Brain pericyte (primary cell): ENCODE measurements at places on chromosomes 4 and X.

DNA sequence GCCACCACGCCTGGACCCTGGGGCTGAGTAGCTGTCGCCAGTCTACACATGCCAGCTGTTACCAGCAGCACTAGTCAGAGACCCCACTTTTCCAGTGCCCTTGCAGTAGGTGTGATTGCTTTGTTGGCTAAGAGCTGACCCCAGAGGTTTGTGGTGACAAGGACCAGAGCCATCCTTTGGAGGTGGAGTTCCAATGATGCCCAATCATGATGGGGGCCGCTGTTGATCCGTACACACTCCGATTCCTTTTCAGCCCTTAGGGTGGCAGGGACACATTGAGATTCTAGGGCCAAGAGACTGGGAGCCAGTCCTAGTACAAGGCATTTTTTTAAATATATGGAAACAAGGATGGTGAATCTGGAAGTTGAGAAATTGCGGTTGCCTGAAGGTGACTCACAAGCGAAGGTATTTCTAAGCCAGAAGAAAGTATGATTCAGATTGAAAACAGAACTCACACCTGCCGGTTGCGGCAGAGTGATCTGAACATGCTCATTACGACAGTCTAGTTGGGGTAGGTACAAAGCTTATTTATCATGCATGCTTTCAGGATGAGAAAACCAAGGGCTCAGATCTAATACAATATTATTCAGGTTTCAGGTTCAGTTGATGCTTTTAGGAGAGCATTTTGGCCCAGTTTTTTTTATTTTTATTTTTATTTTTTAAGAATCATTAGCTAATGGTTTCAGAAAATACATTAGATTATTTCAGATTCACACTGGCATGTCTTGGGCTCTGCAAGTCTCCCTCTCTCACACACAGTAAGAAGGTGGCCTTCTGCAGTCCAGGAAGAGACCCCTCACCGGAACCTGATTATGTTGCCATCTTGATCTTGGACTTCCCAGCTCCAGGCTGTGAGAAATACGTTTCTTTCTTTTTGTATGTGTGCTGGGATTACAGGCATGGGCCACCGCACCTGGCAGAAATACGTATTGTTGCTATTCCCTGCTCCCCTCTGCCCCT lies 43.4 kb downstream of the SHROOM2 start:
- DNase-seq = no peak

GRCh38 chr4:87734084-87734483 lies 65.3 kb upstream of the IBSP start:
- no peak for DNase-seq

GRCh38 chrX:70470850-70471289 lies 26.2 kb downstream of the DLG3 start:
- DNase-seq = no peak

GRCh38 chrX:151711787-151712186 lies 4.0 kb upstream of the FATE1 start:
- no peak for DNase-seq

DNA sequence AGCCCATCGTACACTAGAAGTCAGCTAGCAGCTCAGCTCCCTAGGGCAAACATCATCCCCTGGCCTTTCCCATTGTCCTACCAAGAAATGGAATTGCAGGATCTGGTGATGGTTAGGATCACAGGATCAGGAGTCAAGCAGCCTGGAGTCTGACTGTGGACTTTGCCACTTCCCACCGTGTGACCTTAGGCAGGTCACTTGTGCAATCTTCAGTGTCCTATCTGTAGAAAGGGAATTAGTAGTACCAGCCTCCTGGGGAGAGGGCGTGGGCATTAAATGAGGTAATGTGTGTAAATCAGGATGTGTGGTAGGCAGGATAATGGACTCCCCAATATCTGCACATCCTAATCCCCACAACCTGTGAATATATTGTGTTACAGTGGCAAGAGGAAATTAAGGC lies 38.6 kb upstream of the APLN start:
- no peak for DNase-seq

DNA sequence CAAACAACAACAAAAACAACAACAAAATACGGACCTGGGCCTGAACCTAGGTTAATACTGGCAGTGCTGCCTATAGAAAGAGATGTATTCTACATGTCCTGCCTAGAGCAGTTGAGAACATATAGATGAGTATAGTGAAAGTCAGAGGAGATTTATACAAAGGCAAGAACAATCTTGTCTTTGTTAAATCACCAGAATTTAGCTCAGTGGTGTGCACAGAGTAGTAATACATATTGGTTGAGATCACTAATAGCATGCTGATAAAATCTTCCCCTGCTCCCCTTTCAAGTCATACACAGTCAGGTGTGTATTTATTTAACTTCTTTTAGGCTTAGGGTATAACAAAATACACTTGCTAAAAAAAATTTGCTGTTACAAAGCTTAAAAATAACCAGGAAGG lies 247.8 kb downstream of the ADGRL3 start:
- DNase-seq = no peak

GRCh38 chr4:149265645-149266044 lies 550.0 kb downstream of the IQCM start:
- DNase-seq = no peak

DNA sequence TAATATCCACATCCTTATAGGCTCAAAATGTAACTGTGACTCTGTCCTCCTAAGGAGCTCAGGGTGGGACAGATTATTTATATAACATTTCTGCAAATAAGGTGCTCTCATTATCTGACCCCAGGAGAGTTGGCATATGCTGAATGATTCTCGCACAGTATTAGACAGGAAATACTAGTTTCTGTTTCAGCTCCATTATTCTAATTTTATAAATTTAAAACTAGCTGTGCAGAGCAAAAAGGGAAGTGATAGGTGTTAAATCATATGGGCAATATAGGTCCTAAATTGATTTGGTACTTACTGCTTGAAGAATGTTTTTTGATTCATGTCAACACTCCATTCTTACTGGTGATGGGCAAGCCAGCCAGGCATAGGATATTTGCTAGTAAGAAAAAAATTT lies 141.5 kb downstream of the GLRA2 start:
- no peak for DNase-seq

GRCh38 chr4:22077571-22077970 lies 129.0 kb upstream of the KCNIP4 start:
- DNase-seq = no peak

- no peak for DNase-seq
These were observed 174.0 kb upstream of the MXRA5 start for GRCh38 chrX:3520458-3520857.

GRCh38 chr4:1990348-1990645 lies 18.5 kb downstream of the NELFA start:
- DNase-seq = no peak

GRCh38 chr4:181264893-181265292 lies 978.3 kb upstream of the TENM3 start:
- no peak for DNase-seq

- DNase-seq = no peak
These were observed 16.1 kb upstream of the CXCL3 start for GRCh38 chr4:74054483-74055047.

DNA sequence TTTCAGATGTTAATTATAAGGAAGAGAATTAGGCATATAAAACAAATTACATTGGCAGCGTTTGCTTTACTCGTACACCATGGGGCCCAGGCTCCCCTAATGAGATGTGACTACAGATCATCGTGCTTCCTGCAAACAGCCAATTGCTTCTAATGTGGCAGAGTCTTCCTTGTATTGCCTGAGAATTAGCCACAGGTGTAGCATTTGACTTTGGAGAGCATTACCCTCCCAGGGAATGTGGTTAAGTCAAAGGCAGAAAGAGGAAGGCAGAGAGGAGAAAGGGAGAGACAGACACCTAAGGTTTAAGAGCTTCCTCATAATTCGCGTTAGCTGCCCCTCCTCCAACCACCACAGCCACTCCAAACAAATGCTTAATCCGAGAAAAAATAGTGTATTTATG lies 97.0 kb downstream of the MID1IP1 start:
- DNase-seq = no peak

- no peak for DNase-seq
These were observed 458.7 kb downstream of the NAF1 start for GRCh38 chr4:162707962-162708361.

DNA sequence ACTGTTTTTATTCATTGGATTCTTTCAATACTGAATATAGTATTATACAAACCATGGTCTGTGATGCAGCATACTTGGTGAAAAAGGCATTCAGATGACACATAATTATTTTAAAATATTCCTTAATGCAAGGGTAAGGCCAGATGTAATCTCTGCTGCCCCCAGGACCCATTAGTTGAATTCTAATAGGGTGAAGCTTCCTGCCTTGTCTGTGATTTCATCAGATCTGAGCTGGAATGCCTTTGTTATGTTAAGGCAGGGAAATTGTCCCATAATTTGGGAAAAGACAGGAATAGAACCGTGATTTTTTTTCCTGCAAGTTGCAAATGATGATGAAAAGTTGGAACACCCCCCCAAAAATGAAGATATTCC lies 26.1 kb downstream of the ZRSR2 start:
- no peak for DNase-seq

- DNase-seq = no peak
These were observed 12.2 kb downstream of the SAT1 start for GRCh38 chrX:23795221-23795620.

- no peak for DNase-seq
These were observed 4.5 kb upstream of the GRSF1 start for GRCh38 chr4:70844180-70844579.

GRCh38 chr4:105162123-105162796 lies 15.6 kb downstream of the TET2 start:
- DNase-seq = no peak

- DNase-seq = no peak
These were observed 252.8 kb downstream of the NAP1L3 start for GRCh38 chrX:93420525-93421082.

GRCh38 chrX:44183329-44183728 lies 160.1 kb downstream of the EFHC2 start:
- DNase-seq = no peak

DNA sequence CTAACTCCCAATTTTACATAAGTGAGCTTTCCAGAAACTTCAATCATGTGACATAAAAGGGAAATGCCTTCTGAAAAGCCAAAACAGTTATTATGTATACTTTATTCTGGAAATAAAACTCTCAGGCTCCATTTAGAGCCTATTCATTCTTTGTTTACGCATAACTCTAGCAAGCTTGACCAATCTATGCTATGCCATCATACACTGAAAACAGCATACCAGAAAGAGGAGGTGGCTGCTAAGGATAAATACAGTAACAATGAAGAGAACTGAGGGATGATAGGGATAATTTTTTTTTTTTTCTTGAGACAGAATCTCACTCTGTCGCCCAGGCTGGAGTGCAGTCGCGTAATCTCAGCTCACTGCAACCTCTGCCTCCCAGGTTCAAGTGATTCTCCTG lies 24.4 kb downstream of the CDKL2 start:
- no peak for DNase-seq

- no peak for DNase-seq
These were observed 8.0 kb downstream of the SLC9A7 start for GRCh38 chrX:46750889-46751288.

GRCh38 chr4:36006226-36006625 lies 238.1 kb downstream of the ARAP2 start:
- DNase-seq = no peak

- no peak for DNase-seq
These were observed 38.4 kb upstream of the LAS1L start for GRCh38 chrX:65572971-65573370.

GRCh38 chr4:61921920-61922319 lies 721.8 kb downstream of the ADGRL3 start:
- no peak for DNase-seq

DNA sequence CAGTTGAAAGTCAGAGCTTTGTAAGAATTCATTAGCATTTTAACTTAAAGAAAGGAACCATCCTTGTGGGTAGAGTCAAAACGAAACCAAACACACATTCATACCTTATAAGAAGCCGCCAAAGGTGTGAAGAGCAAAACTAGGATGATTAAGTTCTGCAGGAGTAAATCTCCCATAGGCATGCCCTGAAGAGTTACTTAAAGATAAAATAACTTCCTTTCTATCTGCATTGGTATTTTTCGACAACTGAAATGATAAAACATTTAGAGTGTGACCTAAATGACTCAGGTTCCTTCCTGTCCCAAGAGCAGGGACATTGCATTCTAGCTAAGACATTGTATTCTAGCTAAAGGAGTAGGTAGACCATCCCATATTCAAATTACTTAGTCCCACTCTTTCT lies 75.3 kb downstream of the BCOR start:
- DNase-seq = no peak

GRCh38 chrX:76159453-76159852 lies 13.4 kb upstream of the PBDC1 start:
- no peak for DNase-seq

DNA sequence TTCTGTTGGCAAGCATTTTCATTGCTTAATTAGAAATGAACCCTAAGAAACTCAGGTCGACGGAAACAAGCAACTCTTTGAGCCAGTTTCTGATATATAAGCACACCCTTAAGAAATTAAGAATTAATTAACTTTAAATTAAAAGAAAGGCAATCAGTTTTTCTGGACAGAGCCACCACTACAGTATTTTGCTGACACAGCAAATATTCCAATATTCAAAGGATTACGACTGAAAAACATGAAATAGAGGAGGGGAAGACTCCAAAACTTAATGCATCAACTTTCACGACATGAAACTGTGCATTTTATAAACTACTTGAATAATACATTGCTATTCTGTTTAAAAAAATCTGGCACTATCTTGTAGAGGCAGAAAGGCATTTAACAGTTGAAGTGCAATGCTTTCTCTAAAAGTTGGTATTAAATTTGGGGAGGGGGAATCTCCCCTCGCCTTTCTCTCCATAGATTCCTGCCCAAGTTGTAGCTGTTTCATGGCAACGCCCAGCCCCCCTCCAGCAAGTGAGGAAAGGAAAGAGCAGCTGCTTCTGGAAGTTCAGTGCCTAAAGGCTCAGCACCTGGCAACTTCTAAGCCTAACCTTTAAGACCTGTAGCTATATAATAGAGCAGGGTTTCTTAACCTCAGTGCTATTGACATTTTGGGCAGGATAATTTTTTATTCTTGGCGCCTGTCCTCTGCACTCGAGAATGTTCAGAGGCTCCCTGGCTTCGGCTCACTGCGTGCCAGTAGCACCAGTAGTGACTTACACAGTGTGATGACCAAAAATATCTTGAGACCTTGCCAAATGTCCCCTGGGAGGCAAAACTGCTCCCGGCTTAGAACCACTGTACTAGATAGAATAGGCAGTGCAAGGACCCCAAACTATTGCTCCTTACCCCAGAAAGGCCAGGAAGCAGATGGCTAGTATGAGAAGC lies 6.7 kb upstream of the ZCCHC18 start:
- DNase-seq = no peak

GRCh38 chr4:47493238-47494123 lies 8.4 kb downstream of the ATP10D start:
- DNase-seq = no peak

- no peak for DNase-seq
These were observed 223.0 kb upstream of the EPHA5 start for GRCh38 chr4:65893271-65893670.

DNA sequence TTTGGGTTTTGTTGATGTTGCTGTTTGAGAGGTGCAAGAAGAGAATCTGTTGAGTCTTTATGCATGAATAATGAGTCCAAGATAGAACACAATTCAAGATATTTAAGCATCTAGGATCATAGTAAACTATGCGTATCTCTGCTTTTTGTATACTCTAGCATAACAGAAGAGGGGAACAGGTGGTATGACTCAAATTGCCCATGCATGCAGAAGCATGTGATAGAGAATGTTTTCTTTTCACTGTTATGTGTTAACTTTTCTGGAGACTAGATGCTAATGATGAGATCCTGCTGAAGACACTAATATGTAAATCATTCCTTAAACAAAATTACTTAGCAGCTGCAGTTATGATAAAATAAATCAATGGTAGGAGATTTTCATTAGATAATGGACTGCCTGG lies 165.3 kb upstream of the FTHL17 start:
- DNase-seq = no peak

GRCh38 chr4:115366390-115366789 lies 253.0 kb upstream of the NDST4 start:
- DNase-seq = no peak
